Fibroblast of skin of right biceps (primary cell): ENCODE measurements at places on chromosomes 1 and 21.

- no peak for DNase-seq
These were observed 31.0 kb downstream of the AGO4 start for GRCh38 chr1:35838693-35839245.

GRCh38 chr1:95402780-95403179, 168.8 kb downstream of the RWDD3 start:
- no peak for DNase-seq

GRCh38 chr1:60280256-60280655, 206.7 kb upstream of the C1orf87 start:
- peak; percentile 21 for DNase-seq

DNA sequence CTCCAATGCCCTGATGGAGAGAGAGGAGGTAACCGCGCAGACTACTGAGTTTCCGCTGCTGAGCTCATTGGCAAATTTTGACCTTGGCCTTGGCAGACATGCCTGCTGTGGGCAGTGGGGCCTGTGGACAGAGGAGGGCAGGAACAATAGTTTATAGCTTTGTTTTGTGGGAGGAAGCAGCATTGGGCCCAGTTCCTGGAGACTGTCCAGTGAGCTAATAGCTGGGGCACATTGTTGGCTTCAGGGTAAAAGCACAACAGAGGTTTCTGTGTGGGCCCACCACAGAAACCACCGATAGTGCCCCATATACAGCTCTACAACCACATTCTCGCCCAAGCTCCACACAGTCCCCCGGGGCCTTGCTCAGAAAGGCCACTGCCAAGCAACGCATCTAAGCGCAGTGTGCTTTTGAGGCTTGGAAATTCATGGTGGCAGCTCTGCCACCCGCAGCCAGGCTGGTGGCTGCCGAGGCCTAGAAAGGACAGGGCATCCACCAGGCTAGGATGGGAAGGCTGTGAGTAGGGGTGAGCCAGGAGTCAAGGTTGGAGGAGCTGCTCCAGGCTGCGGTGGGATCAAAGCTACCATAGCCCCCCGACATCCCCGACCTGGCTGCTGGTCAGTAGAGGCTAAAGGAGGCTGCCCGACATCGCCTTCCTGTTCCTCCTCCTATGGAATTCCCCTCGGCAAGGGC, 43.2 kb downstream of the NEK2 start:
- DNase-seq = no peak

GRCh38 chr1:215489771-215490565, 77.1 kb upstream of the KCTD3 start:
- peak; percentile 62 for DNase-seq

DNA sequence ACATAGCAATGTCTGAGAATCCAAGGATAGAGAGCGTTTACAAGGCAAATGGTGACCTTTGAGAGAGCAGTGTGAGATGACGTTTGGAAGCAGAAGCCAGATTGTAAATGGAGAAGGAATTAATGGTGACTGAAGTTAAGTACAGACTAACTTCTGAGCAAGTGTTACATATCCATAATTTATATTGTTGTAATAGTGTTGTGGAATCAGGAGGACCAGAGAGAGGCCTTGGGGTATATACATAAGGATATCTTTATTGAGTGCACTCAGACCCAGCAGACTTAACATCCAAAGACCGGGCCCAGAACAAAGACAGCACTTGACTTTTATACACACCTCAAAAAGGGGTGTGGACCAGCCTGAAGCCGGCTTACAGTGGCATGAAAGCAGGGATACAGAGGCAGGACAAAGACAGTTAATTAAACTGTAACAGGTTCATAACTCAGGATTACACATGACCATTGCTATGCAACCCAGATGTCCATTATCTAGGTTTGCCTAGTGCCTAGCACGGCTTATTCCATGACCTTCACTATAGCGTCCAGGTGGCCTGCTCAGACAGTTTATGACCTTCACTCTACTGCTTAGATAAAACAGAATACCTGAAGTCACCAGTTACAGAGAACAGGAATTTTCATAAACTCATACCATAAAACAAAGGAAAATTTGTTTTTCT, 2.7 kb upstream of the MGST3 start:
- DNase-seq = no peak

GRCh38 chr1:30034627-30035521, 688.5 kb downstream of the MATN1 start:
- DNase-seq = peak; percentile 56

GRCh38 chr1:2585318-2586092, 1.1 kb upstream of the PRXL2B start:
- DNase-seq = peak; percentile 40

DNA sequence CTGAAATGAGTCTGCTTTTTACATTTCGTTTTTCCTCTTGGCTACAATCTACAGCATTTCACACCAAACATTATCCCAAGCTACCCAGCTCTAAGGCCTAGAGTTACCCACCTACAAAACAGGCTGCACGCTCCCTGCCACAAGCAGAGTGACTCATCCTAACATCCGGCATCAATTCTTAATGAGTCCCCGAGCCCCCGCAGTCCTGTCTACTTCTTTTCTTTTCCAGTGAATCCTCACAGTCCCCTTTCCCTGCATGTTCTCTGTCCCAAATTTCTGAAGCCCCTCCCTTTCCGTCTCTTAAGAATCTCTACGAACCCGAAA, 650 bp downstream of the PCNX2 start:
- DNase-seq = peak; percentile 74

GRCh38 chr1:16260814-16261213, 23.8 kb upstream of the CPLANE2 start:
- DNase-seq = peak; percentile 81

DNA sequence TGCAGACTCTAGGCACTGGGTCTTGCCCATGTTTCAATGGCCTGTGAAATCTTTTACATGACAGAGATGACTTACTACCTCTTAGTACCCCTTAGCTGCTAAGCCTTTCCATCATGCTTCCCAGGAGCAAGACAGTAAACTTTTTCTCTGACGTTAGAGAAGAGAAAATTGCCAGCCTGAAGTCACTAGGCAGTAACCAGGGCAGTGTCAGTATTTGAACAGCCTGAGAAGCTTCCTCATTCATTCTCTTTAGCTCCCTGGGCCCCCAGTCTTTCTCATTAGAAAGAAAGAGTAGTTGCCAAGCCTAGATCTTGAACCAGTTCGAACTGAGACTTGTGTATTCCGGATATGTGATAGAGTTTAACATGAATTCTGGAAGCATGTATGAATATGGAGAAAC, 99.2 kb downstream of the ERG start:
- no peak for DNase-seq

DNA sequence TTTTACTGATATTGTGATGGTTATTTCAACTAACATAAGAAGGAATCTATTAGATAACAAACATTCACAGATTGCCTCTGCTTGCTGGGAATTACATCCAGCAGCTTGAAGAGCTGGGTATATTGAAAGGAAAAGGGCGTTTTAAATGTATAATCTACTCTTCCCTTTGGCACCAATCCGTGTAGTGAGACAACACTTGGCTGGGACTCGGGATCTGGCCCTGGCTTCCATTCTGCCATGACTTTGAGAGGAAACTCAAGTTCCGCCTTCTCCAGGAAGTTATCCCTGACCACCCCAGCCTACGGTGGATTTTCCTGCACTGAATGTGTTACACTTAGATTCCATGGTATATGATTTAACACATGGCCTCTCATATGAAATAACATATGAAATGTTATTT, 86.9 kb upstream of the UBE2U start:
- DNase-seq = no peak

- DNase-seq = peak; percentile 57
These were observed at the start of gene THBS3 for GRCh38 chr1:155207806-155208540. Gene THBS3, minus strand, starts transcription at chr1:155207897. Its CDS starts 21 bp downstream, at chr1:155207876.

DNA sequence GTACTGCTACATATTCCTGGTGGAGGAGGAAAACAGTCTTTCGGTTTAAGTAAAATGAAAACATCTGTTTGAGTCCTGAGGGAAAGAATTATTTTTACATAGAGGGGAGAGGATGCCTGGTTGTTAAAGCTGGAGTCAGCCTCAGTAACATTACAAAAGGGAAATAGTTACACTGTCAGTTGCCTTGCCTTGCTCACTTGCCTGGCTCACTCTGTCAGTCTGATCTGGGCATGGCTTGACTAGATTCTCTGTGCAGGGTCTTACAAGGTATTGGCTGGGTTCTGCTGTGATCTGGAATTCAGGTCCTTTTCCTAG, 8.4 kb upstream of the UBE2U start:
- DNase-seq = peak; percentile 42

- DNase-seq = no peak
These were observed 60.1 kb upstream of the TARBP1 start for GRCh38 chr1:234538930-234539649.

DNA sequence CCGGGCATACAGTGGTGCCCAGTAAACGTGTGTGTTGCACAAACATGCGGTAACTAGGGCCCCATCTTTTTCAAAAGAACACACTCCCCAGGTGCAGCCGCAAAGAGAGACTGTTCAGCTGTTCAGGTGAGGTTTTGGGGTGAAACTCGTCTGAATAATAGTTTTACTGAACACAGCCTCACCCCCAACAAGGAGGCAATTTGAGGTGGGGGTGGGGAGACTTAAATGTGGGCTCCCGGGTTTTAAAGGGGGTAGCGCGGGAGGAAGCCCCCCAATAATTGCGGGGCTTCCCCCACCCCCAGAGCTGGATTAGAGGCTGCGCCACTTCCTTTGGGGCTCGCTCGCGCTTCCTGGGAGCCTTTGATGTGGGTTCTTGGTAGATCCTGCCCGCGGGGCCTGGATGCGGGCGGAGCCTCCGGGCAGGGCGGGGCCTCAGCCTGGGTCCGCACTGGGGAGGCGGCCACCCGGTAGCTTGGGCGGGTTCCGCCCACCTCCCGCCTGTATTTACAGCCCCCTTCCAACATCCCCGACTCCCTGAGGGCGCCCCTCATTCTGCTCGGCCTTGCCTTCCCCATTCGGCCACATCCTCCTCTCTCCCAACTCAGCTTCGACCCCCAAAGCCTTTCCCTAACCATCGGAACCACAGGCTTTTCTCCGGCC, 6.4 kb upstream of the EPHA2 start:
- DNase-seq = peak; percentile 43

DNA sequence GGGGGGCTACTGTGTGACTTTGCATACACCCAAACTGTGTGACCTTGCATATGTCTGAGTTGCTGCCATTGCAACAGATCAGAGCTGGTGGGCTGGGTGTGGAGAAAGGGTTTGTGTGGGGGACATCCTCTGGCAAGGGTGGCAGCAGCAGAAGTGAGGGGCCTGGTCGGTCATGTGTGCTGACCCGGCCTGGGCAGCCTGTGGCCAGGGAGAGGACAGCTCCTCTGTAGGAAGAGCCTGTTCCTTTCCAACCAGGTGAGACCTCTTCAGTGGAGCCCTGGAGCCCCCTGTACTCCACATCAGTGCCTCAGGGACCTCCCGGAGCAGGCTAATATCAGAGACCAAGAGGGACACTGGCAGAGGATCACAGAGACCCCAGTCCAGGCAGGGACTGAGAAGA, 8.3 kb downstream of the PCSK9 start:
- DNase-seq = no peak

DNA sequence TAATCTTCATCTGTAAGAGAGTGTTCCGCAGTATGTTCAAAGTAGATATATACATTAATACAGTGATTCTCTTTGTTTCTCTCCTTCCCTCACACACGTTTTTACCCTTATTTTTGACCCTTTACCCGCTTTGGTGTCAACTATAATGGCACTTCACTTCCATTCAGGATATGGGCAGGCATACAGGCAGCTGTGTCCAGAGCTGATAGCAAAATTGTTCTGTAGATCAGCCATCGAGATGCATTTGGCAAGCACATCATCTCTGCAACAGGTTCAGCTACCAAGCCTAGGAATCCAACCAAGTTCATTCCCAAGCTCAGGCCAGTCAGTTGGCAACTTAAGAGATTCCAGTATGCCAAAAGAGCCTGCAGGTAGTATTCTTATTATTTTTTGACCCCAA, 74.8 kb downstream of the FNBP1L start:
- no peak for DNase-seq

DNA sequence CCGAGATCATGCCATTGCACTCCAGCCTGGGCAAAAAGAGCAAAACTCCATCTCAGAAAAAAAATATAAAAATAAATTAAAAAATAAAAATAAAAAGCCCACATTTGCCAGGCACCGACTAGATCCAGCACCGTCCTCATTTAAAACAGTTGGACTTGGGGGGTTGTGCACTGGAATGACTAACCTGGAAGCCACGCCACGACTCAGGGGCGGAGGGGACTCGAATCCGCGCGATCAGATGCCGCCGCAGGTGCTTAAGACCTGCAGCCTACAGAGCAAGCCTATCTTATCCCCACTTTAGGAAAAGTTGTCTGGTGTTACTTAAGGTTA, 38.5 kb downstream of the ZBTB8OS start:
- DNase-seq = no peak

GRCh38 chr1:97685360-97685759, 235.5 kb downstream of the DPYD start:
- no peak for DNase-seq

- no peak for DNase-seq
These were observed 20.9 kb upstream of the DYNLT5 start for GRCh38 chr1:66731170-66731865.

- no peak for DNase-seq
These were observed 8.4 kb downstream of the DFFB start for GRCh38 chr1:3865606-3866160.
